Endodermal cell (in vitro differentiated cells): ENCODE measurements at places on chromosomes 3 and 15. TPM values are rescaled to one million over a fixed set of nuclear protein-coding genes. Genes with fewer than 3 reads are reported as not detected.

Gene GABRB3
- total RNA-seq: 120 and 122 TPM in 2 replicates

Gene XXYLT1
- 34.5 and 38.3 TPM in 2 replicates for total RNA-seq

Gene TIGIT
- total RNA-seq: not detected in 2 replicates

Gene BOC
- 9.6 and 9.8 TPM in 2 replicates for total RNA-seq

Gene UROC1
- not detected in 3 replicates for total RNA-seq

Gene EPHB3
- total RNA-seq: 31.7 to 42.2 TPM (median 36.9 TPM) in 3 replicates
